ENCODE measurements at places on chromosomes 2 and 18. TPM values are rescaled to one million over a fixed set of nuclear protein-coding genes. Genes with fewer than 3 reads are reported as not detected.

DNA sequence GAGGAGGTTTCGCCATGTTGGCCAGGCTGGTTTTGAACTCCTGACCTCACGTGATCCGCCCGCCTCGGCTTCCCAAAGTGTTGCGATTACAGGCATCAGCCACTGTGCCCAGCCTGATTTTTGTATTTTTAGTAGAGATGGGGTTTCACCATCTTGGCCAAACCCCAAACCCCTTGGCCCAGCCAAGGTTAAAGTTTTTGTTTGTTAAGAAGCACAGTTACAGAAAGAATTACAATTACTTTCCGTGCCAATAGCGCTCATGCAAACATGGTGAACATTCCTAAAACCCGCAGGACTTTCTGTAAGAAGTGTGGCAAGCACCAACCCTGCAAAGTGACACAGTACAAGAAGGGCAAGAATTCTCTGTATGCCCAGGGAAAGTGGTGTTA is 26.1 kb downstream of the ITSN2 start:
- no peaks in the 10 kb centered on the region for H3K36me3 ChIP-seq
- H3K4me1 ChIP-seq: peaks cover 75% of the 10 kb centered on the region
- DNase-seq: peak; percentile 56
- H3K27ac ChIP-seq: no peak overlapping the region

- H3K27me3 ChIP-seq: no peaks in the 10 kb centered on the region
- peaks cover 25% of the 10 kb centered on the region for H3K36me3 ChIP-seq
- no peak overlapping the region for H3K4me3 ChIP-seq
- H3K27ac ChIP-seq: no peak overlapping the region
These were observed 60.2 kb downstream of the EIF5B start for GRCh38 chr2:99397266-99397920.

DNA sequence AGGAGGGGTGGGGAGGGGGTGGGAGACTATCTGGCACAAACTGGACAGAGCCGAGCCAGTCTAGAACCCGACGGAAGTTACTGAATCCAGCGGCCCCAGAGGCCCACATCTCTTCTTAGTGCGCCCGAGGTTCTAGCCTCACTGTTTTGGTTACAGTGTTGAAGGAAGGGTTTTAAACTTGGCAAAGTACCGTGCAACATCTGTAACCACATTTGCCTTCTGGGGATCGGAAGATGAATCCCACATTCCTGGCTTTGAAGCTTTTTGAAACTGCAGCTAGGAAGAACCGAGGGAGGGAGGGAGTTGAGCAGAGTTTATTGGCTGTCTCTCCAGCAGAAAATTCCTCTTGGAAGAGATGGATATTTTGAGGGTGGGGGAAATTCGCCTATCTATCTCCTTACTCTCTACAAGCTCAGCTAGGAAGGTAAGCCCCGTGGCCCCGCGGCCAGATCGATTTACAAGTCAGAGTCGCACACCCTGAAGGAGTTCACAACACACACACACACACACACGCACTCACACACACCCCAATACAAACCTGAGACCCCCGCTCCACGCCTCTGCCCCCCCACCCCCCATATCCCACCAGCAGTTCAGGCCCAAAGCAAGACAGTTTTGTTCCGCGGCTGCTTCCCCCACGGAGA is 1.0 kb downstream of the ACVR1 start:
- peak overlapping the region; percentile 73 for H3K27ac ChIP-seq
- H3K4me3 ChIP-seq: peak overlapping the region; percentile 49
- peak; percentile 34 for DNase-seq
- no peaks in the 10 kb centered on the region for H3K27me3 ChIP-seq
- peaks cover 28% of the 10 kb centered on the region for H3K4me1 ChIP-seq

CBLN2 gene
- not detected for total RNA-seq

DNA sequence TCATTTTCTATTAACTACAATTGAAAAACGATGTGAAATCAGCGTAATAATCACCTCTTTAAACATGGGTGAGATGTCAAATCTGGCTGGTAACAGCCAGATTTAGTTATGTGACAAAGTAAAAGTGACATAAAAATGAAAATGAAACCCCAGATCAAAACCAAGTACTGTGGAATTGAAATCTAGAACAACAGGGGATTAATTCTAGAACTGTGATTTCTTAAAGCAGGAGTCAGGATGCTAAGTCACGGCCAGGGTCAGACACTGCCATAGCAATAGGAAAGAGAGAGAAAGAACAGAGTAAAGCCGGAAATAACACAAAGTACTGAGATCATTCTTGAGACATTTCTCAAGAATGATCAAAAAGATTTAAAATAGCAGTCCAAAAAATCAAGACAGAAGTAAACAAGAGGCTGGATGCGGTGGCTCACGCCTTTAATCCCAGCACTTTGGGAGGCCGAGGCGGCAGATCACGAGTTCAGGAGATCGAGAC is 1183.7 kb upstream of the NXPH2 start:
- H3K27me3 ChIP-seq: no peaks in the 10 kb centered on the region
- no peak overlapping the region for H3K4me3 ChIP-seq
- no peaks in the 10 kb centered on the region for H3K36me3 ChIP-seq
- no peak overlapping the region for H3K27ac ChIP-seq
- no peak for DNase-seq

GRCh38 chr18:51074605-51075004 is 44.6 kb downstream of the SMAD4 start:
- H3K27ac ChIP-seq: no peak overlapping the region
- H3K4me3 ChIP-seq: no peak overlapping the region
- no peaks in the 10 kb centered on the region for H3K4me1 ChIP-seq
- H3K36me3 ChIP-seq: peaks cover 22% of the 10 kb centered on the region
- H3K27me3 ChIP-seq: no peaks in the 10 kb centered on the region

PDE11A gene
- not detected for total RNA-seq

DNA sequence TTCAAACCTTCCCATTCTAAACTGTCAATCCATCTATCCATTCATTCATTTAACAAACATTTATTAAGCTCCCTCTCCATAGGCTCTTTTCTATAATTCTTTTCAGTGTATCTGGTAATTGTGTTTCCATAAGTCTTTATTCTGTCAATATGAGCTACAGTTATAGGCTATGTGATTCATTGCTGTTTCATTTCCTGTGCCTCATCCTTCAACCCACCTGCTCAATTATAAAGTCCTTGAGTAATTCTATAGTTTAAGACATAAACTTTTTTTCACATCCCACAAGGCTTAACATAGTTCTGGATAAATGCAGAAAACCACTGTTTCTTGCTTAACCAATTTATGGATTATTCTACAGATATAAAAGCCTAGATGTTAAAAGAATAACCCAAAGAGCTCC is 84.2 kb upstream of the PIK3C3 start:
- H3K4me1 ChIP-seq: no peaks in the 10 kb centered on the region
- DNase-seq: no peak
- no peaks in the 10 kb centered on the region for H3K27me3 ChIP-seq

GRCh38 chr2:64792995-64793639 is 139.4 kb upstream of the SERTAD2 start:
- H3K36me3 ChIP-seq: no peaks in the 10 kb centered on the region
- H3K4me3 ChIP-seq: no peak overlapping the region
- no peak for DNase-seq
- H3K27ac ChIP-seq: no peak overlapping the region
- peaks cover 14% of the 10 kb centered on the region for H3K4me1 ChIP-seq
- H3K27me3 ChIP-seq: no peaks in the 10 kb centered on the region

BBS5 gene
- 7.4 TPM for total RNA-seq

FLACC1 gene
- 12.6 TPM for total RNA-seq

CYP27C1 gene
- 0.15 TPM for total RNA-seq

- no peaks in the 10 kb centered on the region for H3K36me3 ChIP-seq
- H3K4me3 ChIP-seq: no peak overlapping the region
- no peaks in the 10 kb centered on the region for H3K27me3 ChIP-seq
- H3K27ac ChIP-seq: peak overlapping the region; percentile 88
- H3K4me1 ChIP-seq: peaks cover 23% of the 10 kb centered on the region
These were observed 2.0 kb upstream of the DSEL start for GRCh38 chr18:67518566-67518965.

DNA sequence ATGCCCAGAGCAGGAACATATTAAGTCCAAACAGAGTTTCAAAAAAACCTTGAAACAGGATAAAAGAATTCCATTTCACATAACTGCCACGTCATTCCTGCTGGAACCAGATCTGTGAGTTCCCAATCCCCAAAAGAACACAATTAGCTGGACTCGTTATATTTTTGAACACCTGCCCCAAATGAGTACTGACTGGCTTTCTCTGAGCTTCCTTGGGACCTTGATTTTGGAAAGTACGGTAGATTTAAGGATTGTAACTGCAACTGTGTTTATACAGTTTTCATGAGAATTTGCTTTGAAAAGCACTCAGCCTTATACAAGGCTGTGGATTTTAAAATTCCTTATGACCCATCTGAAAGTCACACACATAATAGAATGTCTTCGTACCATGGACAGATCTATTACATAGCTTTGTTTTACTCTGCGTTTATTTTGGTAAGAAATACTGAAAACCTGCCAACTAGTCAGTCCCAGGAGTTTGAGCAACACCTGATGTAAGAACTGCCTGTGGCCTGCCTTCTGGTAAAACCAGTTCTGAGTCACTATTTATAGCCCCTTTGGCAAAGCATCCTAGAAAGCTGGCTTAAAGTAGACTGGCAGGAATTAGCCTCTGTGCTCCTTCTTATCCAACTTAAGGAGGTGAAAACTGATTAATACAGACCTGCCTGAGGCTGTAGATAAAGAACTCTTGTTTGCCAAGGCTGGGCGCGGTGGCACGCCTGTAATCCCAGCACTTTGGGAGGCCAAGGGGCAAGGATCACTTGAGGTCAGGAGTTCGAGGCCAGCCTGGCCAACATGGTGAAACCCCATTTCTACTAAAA is 48.1 kb downstream of the MERTK start:
- H3K4me1 ChIP-seq: peaks cover 19% of the 10 kb centered on the region
- DNase-seq: peak; percentile 73

- H3K27me3 ChIP-seq: no peaks in the 10 kb centered on the region
- no peak overlapping the region for H3K4me3 ChIP-seq
- no peaks in the 10 kb centered on the region for H3K4me1 ChIP-seq
- H3K27ac ChIP-seq: no peak overlapping the region
- DNase-seq: no peak
- H3K36me3 ChIP-seq: no peaks in the 10 kb centered on the region
These were observed 322.6 kb downstream of the PRKCE start for GRCh38 chr2:45974056-45974455.

DNA sequence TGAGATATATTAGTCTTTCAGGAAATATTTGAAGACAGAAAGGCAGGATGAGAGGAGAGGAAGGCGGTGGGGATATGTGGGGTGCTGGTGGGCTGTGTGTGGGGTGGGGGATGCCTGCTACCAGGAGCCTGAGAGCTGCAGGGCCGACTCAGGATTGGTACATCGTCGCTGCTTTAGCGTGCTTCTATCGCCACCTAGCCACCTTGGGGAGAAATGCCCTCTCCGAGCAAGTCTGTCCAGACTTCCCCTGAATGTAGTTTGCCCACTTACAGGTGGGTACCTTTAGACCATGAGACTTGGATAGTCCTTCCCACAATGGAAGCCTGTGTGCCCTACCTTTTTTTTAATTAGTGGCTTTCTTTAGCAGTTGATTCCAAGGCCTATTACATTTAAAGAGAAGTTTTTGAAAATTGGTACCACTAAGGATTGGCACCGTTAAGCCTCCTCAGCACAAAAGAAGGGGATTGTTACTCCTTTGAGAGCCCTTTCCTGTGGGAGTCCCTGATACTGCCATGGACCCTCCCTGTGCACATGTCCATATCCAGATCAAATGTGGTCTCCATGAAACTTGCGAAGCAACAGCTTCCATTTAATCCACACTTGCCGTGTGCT is 114.1 kb upstream of the NDUFV2 start:
- no peak overlapping the region for H3K4me3 ChIP-seq
- no peaks in the 10 kb centered on the region for H3K36me3 ChIP-seq
- no peaks in the 10 kb centered on the region for H3K27me3 ChIP-seq
- no peaks in the 10 kb centered on the region for H3K4me1 ChIP-seq

GRCh38 chr18:58125183-58125582 is 81.2 kb downstream of the NEDD4L start:
- no peak overlapping the region for H3K27ac ChIP-seq
- no peak overlapping the region for H3K4me3 ChIP-seq

DNA sequence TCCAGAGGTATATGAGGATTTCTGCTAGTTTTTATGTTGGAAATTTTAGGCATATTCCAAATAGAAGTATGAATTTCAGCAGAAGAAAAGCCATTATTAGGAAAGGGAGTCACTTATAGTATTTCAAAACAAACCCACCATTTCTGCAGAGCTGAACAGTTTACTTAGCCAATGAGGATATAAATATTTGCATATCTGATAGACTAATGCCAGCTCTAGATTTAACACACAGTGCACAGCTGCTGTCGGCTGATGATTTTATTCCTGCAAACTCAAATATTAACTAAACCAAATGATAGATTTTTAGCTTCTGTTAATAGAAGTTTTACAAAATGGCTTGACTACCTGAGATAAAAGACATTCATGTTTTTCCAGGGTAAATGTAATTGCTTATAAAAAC is 375.8 kb upstream of the FANCL start:
- H3K4me1 ChIP-seq: no peaks in the 10 kb centered on the region
- H3K27ac ChIP-seq: no peak overlapping the region
- H3K27me3 ChIP-seq: no peaks in the 10 kb centered on the region
- H3K4me3 ChIP-seq: no peak overlapping the region
- DNase-seq: no peak
- no peaks in the 10 kb centered on the region for H3K36me3 ChIP-seq

GRCh38 chr2:35873921-35874320 is 481.7 kb upstream of the CRIM1 start:
- no peak overlapping the region for H3K4me3 ChIP-seq
- no peak overlapping the region for H3K27ac ChIP-seq
- no peaks in the 10 kb centered on the region for H3K36me3 ChIP-seq
- DNase-seq: no peak

DNA sequence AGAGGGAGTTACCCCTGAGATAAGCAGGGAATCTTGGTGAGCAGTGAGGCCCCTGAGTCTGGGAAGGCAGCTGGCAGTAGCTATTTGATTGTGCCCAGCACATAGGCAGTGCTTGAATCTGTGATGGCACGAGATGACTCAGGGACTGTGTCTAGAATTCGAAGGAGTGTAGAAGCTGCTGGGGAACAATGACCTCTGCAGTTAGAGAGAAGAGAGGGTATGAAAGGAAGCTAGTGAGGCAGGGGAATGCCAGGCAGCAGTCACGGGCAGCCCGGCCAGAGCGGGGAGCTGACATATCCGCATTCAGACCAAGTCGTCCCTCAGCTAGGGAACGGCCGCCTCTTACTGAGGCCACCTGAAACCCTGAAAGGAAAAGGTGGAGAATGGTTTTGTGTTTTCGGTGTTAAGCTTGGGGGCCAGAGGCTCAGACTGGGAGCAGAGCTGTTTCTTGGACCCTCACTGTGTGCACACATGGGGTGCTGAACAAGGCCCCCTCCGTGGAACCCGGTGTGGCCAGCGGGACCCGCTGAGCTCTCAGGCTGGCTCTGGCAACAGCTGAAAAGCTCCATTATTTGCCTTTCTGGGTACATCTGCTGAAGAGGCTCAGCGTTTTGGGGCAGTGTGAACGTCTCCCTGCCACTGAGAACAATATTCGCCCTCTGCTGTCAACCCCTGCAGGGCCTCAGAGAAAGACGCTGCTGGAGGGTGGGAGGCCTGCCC is 32.9 kb downstream of the ARHGEF4 start:
- no peak overlapping the region for H3K27ac ChIP-seq
- H3K4me3 ChIP-seq: no peak overlapping the region
- H3K36me3 ChIP-seq: no peaks in the 10 kb centered on the region
- H3K27me3 ChIP-seq: no peaks in the 10 kb centered on the region
- no peaks in the 10 kb centered on the region for H3K4me1 ChIP-seq

GRCh38 chr2:121309801-121310200 is 24.8 kb upstream of the TFCP2L1 start:
- no peak for DNase-seq
- H3K4me3 ChIP-seq: no peak overlapping the region
- H3K27me3 ChIP-seq: no peaks in the 10 kb centered on the region
- no peaks in the 10 kb centered on the region for H3K4me1 ChIP-seq
